GM13976 (cell line): ENCODE measurements at places on chromosomes 6 and 20.

DNA sequence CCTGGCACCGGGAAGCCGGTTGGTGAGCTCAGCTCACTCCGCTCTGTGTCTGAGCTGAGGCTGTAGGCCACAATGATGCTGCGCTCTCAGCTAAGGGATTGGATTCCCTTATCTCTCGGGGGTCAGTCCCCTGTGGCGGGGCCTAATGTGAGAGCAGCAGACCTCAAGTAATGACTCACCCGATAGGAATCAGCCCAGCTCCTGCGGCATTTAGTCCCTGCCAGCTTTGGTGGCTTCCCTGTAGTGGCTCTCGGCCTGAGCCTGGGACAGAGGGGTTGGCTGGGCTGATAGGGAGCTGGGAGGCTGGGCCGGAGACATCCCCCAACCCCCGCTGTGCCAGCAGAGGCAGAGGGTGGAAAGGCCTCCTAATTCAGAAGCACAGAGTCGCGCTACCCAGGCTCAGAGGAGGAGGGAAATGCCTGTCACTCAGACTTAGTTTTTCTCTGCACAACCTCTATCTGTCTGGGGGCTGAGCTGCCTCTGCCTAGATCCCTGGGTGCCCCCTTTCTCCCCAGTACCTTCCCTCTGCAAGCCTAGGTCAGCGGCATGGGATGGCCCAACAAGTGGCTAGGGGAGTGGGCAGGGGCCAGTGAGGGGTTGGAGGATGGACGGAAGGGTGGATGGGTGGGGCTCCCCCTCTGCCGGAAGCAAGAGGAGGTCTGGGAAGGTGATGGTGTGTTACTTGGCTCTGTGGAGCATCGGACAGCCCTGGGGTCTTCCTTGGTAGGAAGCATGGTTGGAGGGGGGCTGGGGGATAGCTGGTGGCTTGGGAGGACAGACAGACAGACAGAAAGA is 92.2 kb downstream of the CDH22 start:
- DNase-seq: no peak

- no peak for DNase-seq
Observed at GRCh38 chr6:36873115-36873514, 1.5 kb downstream of the PPIL1 start.

GRCh38 chr6:41345901-41346300 is 10.5 kb downstream of the NCR2 start:
- no peak for DNase-seq

DNA sequence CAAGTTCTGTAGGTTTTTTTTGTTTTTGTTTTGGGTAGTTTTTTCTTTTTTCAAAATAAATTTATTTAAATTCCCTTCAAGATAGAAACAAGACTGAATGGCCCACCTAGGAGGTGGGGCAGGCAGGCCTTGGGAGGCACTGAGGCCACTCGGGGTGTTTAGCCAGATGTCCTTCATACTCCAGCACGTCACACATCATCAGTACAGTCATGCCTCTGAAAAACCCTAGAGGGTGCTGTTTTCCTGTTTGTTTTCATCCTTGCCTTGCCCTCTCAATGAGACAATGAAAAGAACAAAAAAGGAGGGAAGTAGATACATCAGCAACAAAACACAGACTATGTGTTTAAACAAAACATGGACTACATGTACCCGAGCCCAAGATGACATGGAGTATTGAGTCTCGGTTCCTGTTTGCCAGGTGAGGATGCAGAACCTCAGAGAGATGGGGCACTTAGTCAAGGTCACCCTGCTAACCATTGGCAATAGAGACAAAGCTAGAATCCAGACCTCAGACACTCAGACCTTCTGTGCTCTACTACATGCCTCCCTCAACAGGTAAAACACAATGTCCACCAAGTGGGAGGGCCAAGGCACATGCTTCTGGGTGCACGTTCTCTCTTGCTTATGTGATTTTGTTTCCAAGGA is 26.8 kb upstream of the CLIC5 start:
- peak; percentile 40 for DNase-seq

- DNase-seq: no peak
Observed at GRCh38 chr6:36848658-36849441, 9.6 kb upstream of the CPNE5 start.

DNA sequence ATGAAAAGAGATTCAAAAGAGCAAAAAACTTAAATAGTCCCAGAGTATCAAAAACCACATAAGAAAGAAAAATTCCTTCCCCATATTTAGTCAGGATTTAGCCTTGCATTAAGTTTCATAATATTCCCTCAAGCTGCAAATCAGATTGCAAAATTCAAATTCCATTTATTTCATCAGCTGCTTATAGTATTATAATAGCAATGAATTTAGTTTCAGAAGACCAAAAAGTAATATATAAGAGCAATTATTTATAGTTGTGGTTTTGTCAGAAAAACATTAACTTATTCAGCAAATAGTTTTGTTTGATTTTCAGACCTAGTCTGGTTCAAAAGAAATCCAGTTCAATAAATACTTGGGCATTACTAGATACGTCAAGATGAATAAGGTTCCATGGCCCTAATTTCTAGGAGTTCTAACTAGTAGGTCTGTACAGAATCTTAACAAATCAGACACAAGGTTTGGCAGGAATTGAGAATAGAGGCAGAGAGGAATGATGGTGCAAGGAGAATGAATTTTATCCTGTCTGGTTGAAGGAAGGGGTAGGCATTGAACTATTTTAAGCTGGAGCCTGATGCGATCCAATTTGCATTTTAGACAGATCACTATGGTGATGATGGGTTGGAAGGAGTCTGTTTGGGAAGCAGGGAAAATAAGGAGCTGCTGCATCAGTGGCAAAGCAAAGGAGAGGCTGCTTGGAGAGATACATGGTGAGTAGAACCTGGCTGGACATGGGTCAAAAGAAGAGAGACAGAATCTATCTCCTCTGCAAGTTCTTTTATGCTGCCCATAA is 163.9 kb upstream of the STXBP5 start:
- DNase-seq: no peak

DNA sequence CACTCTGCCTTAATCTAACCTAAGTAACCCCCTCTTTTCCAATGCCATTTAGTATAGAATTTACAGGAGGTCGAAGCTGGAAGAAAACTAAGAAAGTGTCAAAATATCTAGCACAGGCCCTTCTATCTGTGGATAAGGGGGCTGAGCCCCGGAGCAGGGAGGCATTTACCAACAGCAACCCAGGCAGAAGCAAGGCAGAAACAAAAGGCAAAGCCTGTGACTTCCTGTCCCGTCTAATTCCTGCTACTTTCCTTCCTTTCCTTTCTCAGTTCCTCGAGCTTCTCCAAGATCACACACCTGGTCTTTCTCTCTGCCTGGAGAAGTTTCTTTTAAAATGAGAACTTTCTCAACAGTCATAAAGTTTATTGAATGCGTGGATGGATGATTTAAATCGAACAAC is 146.0 kb downstream of the FOXA2 start:
- no peak for DNase-seq

DNA sequence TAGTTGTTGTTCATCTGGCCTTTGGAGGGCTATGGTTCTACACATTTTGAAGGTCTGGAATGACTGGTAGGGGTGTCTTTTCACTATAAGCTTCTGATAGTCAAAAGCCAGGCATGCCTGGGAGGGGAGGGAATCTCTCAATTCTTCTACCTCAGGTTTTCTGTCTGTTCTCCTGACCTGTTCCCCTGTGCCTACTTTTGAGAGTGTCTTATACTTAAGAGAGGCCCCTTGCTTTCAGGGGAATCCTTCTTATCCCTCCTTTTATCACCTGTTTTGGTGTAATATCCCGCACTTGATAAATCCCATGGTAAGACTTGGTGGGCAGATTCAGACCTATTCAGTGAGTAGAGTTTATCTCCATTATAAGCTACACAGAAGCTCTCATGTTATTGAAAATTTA is 10.4 kb upstream of the SLC13A3 start:
- DNase-seq: no peak

DNA sequence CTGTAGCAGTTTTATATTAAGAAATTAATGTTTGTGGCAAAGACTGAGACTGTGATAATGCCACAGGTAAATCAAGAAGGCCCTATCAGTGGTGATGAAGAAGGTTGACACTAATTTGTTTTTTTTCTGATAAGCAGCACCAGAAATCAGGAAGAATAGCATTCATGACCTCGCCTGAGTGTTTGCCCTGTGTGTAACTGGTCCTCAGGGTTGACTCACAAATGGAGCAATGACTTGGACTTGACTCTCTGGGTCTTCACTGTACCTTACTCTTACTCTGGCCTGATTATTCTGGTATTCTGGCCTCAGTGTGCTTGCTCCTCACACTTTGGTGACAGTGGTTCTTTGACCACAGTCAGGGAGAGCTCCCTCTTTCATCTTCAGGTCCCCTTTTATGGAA is 243.9 kb downstream of the HAO1 start:
- no peak for DNase-seq

DNA sequence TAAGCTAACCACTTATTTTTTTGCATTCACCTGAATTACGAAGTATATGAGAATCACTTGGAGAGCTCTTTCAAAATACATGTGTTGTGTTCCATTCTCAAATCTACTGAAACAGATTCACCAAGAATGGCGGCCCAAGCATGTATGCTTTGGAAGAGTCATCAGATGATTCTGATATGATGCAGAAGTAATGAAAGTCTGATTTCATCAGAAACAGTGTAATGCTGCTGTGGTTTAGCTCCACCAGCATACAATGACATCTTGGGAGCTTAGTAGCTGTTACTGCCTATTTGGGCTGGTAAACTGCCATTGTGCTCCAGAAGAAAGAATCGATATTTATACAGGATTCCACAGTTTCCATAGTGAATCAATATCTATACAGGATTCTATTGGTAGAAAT is 52.9 kb downstream of the UBR2 start:
- DNase-seq: no peak

GRCh38 chr20:53828682-53829254 is 235.1 kb upstream of the ZNF217 start:
- no peak for DNase-seq

- no peak for DNase-seq
Observed at GRCh38 chr6:91694016-91694654, 1107.3 kb upstream of the MAP3K7 start.

DNA sequence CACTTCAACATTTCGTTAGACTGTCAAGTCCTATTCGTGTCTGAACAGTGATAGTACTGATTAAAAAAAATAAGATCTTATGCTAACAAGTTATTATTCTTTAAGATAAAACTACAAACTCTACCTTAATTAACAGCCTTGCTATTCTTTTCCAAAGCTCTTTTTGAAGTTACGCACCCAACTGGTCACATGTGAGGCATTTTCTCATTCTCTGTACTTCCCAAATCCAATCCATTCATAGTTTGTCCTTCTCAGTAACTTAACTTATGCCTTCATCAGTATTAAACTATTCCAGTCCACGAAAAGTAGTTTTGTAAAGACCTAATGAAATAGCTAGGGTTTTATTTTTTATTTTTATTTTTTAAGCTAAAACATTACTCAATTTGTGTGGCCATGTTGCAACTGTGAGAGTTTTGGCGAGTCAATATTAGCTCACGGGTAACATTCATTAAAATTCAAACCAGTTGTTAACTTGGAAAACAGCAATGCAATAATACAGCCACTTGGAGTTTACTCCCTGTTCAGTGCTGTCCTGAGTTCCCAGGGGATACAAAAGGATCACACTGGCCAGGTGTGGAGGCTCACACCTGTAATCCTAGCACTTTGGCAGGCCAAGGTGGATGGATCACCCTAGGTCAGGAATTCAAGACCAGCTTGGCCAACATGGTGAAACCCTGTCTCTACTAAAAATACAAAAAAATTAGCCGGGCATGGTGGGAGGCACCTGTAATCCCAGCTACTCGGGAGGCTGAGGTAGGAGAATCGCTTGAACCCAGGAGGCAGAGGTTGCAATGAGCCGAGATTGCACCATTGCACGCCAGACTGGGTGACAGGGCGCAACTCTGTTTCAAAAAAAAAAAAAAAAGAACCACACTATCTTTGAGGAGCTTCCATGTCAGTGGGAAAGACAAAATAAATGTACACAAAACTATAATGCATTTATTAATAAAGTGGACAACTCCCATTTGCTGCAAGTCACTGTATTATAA is 27.9 kb upstream of the EEF1A1 start:
- no peak for DNase-seq

GRCh38 chr20:51491393-51491792 is 51.1 kb downstream of the NFATC2 start:
- DNase-seq: no peak

DNA sequence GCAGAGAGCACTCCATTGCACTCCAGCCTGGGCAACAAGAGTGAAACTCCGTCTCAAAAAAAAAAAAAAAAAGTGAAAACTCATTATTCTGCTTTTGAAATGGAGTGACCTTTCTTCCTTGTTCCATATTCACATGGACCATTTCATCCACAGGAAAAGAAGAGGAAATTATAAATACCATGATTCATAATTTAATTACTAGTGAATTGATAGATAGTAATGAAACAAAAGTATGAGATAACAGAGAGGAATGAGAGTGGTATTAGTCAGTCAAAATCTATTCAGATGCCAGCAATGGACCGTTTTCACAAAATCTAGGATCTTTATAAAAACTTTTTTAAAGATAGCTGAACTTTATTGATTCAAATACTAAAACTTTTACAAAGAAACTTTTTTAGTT is 443.1 kb upstream of the FLRT3 start:
- DNase-seq: no peak

DNA sequence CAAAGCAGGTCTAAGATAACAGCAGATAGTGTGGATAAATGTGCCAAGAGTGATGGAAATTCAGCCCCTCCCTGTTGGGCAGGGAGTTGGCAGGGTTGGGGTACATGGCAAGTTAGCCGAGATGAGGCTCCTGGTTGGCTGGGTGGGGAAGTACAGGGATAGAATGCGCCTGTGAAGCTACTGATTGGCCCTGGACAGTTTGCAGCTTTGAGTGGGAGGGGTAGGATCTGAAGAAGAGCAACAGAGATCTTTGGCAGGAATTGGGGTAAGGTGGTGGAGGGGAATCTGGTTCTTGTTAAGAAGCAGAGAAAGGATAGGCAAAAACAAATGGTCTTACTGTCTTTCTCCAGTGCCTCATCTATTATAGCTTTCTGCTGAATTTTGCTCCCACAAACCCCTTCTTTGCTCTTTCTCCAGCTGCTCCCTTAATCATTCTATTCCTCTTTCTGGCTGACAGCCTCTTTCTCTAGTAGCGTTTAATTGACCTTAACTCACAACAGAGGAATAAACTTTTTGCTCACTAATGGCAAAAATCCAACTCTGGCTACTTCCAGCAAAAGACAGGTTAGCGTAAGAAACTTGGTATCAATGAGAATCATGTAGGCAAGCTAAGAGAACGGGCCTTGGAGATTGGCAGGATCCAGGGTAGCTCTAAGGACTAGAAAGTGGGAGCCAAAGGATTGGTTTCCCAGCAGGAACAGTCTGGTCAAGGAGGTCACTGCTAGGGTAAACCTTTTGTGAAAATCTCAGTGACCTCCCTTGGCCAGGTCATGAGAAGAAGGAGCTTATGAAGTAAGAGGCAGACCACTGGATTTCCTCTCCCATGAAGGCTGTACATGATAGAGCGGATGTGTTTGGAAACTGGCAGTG is 86.3 kb upstream of the CARMIL1 start:
- DNase-seq: no peak
